ENCODE measurements at places on chromosomes 6 and 20. TPM values are rescaled to one million over a fixed set of nuclear protein-coding genes. Genes with fewer than 3 reads are reported as not detected.
A peak's percentile ranks its signal among the peaks of the same experiment; 100 is the strongest.

GRCh38 chr6:124254941-124255685 lies 451.4 kb downstream of the NKAIN2 start:
- DNase-seq = no peak

DNA sequence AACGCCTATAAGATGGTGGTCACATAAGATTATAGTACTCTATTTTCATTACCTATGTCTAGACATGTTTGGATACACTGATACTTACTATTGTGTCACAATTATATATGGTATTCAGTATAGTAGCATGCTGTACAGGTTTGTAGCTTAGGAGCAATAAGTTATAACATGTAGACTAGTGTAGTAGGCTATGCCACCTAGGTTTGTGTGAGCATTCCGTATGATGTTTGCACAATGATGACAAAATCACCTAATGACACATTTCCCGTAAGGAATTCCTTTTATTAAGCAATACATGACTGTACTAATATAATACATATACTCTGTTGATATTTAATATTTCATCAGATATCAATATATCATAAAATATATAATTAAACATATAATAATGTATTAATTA lies 540.7 kb downstream of the BMP2 start:
- no peak for DNase-seq

GRCh38 chr6:20620043-20620442 lies 85.8 kb downstream of the CDKAL1 start:
- DNase-seq = no peak

DNA sequence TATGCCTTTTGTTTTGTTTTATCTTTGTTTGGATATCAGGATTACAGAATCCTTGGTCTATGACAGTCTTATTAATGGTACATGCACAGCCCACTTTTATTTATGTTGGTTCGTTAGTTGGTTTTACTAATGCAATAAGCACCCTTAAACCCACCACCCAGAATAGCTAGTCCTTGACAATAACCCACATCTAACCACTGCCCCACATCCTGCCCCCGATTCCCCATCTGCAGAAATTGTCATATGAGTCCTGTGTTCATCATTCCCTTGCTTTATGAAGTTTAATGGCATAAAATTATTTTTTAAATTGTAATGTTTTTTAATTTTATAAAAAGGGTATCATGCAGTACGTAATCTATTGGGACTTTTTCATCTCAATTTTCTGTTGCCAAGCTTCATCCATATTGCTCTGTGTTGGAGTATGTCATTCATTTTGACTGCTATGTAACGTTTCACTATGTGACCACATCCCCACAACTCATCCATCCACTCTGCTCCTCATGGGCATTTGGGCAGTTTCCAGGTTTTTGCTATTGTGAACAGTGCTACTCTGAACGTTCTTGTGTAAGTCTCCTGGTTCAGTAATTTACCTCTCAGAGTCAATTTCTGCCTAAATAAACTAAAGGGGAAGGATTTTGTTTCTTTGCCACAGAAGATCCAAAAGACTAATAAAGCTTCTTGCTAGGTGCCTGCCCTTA lies 150.4 kb downstream of the MRPL14 start:
- no peak for DNase-seq

GRCh38 chr6:17125407-17125806 lies 23.6 kb downstream of the STMND1 start:
- DNase-seq = peak; percentile 38

GRCh38 chr20:22394583-22394982 lies 189.8 kb downstream of the FOXA2 start:
- no peak for DNase-seq

- no peak for DNase-seq
These were observed 494.2 kb upstream of the JAG1 start for GRCh38 chr20:11168026-11168425.

DNA sequence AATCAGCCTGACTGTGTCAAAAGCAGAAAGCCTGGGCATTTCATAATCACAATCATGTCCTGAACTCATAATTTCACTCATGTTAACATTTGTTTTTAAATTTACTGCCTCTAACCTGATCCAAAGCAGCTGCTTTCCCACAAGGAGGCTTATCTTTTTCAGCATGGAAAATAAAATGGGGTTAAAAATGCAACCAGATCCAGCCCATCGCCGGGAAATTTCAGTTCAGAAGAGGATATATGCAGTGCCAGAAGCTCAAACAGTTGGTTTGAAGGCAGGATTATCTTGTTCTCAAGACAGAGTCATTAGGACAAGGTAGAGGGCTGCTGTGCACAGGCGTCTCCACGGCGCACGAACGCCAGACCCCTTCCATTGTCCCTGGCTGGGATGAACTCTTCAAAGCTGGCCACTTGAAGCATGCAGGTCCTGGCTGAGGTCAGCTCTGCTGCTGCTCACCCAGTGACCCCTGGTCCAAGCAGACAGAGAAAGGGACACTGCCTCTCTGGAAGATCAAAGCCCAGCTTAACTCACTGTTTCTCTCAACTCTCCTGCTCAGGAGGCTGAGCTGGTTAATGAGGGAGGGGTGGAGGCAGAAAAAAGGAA lies 191.1 kb upstream of the HEY2 start:
- DNase-seq = no peak

DNA sequence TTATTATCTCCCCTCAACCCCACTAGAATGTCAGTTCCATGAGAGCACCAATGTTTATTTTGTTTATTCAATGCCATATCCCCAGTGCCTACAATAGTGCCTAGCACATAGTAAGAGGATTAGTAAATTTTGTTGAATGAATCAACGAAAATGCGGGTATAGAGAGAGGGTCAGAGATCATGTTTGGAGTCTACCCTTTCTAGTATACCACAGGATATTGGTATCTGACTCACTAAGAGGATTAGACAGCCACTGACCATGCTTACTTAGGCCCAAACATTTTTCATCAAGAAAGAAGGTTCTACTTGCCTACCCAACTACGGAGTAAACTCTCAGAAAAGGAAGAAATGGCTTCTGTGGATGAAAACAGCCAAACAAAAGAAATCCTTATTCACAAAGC lies 356.8 kb downstream of the BTBD9 start:
- DNase-seq = no peak

GRCh38 chr6:3746119-3746691 lies 5.3 kb downstream of the PXDC1 start:
- DNase-seq = no peak

DNA sequence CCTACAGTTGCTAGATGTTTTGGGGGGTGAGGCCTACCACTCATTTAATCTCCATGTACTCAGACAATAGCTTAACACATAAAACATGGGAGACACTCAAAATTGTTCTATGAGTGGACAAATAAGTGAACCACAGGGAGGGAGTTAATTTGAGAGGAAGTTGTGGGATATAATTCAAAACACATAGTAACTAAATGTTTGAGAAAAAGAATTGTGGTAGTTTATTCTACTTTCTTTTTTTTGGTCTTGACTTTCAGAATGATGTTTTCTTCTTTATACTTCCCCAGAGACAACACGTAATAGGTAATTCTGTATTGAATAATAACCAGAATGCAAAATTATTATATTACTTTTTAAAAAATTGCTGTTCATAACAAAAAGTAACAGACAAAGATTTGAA lies 453.8 kb downstream of the RFPL4B start:
- DNase-seq = no peak

- DNase-seq = no peak
These were observed 87.3 kb downstream of the PTPRT start for GRCh38 chr20:43102394-43102793.

DNA sequence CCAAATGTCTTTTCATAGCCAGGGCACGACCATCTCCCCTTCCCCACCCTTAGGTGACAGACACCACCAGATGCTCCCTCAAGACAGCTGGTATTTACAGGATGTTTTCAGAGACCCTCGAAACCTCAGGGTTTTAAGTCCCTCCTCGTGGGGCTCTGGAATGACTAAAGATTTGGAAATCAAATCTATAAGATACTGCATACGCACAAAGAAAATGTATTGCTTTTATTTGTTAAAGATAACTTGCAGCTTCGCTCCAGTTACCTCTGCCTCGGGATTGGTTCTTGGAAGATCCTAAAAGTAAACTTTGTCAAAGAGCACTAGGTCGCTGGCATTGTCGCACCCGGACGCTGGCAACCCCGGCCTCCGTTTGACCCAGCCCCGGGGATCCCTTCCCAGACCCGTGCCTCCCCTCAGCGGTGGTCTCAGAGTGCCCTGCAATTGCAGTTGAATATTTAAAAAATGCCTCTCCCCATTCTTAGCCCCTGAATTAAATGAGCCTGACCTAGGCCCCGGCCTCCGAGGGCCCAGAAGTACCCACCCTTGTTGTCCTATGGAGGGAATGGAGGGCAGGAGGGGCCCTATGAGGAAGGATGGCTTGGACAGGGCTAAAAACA lies 7.1 kb downstream of the PAX1 start:
- no peak for DNase-seq

EBF4 gene
- polyA plus RNA-seq = 32.9 TPM

FAXC gene
- 10.5 TPM for polyA plus RNA-seq

POLH gene
- 21.6 TPM for polyA plus RNA-seq

CD93 gene
- polyA plus RNA-seq = 179 TPM

SSTR4 gene
- 0.24 TPM for polyA plus RNA-seq

CTNNBL1 gene
- polyA plus RNA-seq = 56.6 TPM

ADGB gene
- polyA plus RNA-seq = 4.7 TPM

PSMB8 gene
- polyA plus RNA-seq = 42.3 TPM

SLC9A8 gene
- 8.5 TPM for polyA plus RNA-seq

ISM1 gene
- polyA plus RNA-seq = 12.5 TPM

SLC22A1 gene
- 0.54 TPM for polyA plus RNA-seq

TMEM74B gene
- 16.0 TPM for polyA plus RNA-seq

OXT gene
- not detected for polyA plus RNA-seq
